ENCODE measurements at places on chromosomes 2 and 18.

- DNase-seq, result no peak
Measured at GRCh38 chr2:20179755-20180594, 45.0 kb downstream of the SDC1 start.

DNA sequence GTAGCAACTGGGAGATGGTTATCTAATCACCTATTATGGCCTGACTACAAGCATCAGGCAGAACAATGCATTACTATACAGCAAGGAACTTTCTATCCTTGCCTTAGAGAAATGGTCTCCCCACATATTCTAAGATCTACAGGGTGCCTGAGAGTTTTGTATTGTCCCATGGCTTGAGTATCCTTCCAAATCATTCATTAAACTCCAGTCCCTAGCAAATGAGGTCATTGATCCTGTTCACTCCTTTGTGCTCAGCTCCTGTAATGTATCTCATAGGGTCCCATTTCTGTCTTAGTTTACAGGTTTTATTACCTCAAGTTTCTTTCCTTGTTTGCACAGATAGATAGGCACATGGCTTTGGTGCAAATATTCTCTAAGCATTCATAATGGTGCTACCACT is 9.0 kb downstream of the HNMT start:
- no peak for DNase-seq

DNA sequence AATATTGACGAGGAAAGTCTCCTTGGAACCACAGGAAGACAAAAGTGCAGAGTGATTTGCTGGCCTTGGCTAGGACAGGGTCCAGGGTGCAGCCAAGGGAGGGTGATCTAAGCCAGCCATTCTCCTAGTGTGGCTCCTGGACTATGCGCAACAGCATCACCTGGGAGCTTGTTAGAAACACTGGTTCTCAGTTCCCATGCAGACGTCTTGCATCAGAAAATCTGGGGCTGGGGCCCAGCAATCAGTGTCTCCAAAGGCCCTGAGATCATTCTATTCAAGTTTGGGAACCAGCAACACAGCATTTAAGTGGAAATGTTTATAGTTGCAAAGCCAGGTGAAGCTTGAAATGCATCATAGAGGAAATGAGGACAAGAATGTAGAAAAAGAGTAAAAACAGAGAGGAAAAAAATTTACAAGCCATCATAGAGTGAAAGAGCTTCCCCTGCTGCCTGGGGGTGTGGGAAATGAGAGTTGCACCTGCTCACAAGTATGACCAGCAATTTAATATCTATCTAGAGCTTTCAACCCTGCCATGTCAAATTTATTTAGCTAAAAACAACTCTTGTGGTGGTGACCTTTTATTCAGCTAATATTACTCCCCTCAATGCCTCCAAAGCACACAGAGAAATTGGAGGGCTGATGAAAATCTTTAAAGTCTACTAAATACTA is 54.4 kb upstream of the SEC11C start:
- DNase-seq, result no peak

- no peak for DNase-seq
Measured at GRCh38 chr2:138255670-138256069, 245.9 kb upstream of the SPOPL start.
